ENCODE measurements at places on chromosomes 7 and 10.

GRCh38 chr7:140494867-140495266, 15.6 kb upstream of the MKRN1 start:
- DNase-seq: no peak

- DNase-seq: no peak
Observed at GRCh38 chr10:4569151-4569550, 256.9 kb upstream of the AKR1E2 start.

DNA sequence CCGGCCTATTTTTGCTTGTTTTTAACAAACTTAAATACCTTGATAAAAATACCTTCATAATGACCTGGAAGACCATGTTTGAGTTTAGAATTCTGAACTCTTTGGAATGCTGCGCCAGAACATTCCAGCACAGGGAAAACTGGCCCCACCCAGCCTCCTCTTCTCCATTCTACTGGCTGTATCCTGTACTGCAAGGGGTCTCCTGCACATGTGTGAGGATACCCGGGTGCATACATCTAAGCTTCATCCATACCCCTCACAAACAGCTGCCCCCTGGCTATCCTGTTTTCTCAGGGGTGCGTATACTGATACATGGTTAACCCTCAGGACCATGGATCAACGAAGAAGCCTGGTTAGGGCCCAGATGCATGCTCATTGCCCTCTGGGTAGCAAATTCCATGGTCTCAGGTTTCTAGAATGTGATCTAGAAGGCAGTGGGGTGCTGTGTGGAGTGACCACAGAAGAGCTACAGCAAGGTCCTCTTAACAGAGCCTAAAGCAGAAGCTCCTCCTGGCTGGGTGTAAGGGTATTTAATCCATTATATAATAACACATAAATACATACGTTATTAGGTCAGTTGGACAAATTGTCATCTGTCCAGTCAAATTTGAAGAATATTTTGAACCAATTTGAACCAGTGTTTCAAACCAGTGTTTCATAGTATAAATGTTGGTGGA, 26.1 kb downstream of the HACD1 start:
- DNase-seq: no peak

GRCh38 chr10:52312942-52313255, 1.2 kb upstream of the DKK1 start:
- DNase-seq: no peak

- DNase-seq: no peak
Observed at GRCh38 chr10:77479586-77479985, 158.0 kb downstream of the KCNMA1 start.

DNA sequence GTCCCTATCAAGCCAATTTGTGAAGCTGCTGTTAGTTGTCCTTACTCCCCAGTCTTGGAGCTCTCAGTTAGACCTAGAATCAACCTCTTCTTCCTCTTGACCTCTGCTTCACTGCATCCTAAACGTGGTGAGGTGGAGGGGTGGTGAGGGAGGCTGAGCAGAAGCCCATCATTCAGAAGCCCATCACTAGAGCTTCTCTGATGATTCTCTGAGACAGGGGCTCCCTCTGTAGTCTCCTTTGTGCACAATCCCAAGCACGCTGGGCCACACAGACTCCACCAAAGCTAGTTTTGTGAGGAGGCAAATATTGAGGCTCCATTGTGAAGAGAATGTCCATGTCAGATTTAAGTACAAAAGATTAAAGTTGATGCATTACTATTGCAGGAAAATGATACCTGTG, 163.8 kb upstream of the PRSS1 start:
- no peak for DNase-seq

GRCh38 chr10:74883428-74883827, 57.0 kb downstream of the KAT6B start:
- no peak for DNase-seq

DNA sequence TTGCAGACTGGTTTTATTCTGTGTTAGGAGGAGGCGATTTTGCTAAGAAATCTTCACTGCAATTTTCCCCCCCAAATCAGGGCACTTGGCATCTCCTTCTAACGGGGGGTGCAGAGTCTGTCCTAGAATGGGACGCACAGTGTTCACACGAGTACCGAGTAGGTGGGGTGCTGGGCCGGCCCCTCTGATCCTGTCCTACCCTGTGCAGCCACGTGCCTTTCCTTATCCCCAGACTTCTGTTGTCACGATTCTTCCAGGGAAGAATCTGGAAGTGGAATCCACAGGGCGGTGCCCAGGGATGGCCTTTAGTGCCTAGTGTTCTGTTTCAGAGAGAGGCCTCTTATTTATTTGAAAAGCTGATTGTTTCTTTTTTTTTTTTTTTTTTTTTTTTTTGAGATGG, 16.4 kb downstream of the CUX1 start:
- DNase-seq: no peak

DNA sequence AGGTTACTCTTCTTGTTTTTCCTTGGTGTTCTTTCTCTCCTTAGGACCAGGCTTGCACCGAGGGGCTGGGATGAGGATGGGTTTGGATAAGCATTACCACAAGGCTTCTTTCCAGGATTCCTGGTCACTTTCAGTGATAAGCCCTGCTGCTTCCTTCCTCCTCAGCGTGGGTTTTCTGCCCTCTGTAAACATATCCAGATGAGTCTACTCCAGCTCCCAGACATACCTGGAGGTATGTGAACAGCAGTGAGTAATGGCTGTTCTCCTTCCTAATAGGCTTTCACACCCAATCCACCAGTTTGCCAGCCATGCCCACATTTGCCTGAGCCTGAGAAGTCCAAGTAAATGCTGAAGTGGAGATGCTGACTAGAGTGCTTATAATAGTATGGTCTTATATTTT, 229.8 kb upstream of the YAE1 start:
- peak; percentile 59 for DNase-seq

GRCh38 chr7:137934176-137934826, 67.6 kb downstream of the CREB3L2 start:
- no peak for DNase-seq

DNA sequence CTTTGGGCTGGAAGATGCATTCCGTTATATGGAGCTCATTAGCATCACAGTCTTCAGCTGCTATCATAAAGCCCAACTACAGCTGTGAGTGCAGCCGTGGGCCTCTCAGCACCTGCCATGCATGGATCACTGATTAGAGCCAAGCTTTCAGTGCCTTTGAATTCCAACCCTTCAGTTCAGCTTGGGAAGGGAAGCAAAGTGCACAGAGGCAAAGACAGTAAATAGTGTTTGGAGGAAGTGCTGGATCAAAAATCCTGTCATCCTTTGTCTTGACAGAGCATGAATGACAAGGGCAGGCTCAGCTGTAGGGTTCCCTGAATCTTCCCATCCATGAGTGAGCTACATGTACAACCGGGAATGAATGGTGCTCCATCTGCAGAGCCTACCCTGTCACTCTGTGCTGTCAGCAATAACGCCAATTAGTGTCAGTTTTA, 153.7 kb downstream of the DNAJB9 start:
- DNase-seq: peak; percentile 10
